ENCODE measurements at places on chromosomes 11 and 22. TPM values are rescaled to one million over a fixed set of nuclear protein-coding genes. Genes with fewer than 3 reads are reported as not detected.

PLAAT5 gene
- polyA plus RNA-seq = 0.53 TPM

SMIM35 gene
- polyA plus RNA-seq = 0.29 TPM

- no peak for DNase-seq
Observed at GRCh38 chr22:37275622-37276021, 6.7 kb upstream of the CYTH4 start.

DNA sequence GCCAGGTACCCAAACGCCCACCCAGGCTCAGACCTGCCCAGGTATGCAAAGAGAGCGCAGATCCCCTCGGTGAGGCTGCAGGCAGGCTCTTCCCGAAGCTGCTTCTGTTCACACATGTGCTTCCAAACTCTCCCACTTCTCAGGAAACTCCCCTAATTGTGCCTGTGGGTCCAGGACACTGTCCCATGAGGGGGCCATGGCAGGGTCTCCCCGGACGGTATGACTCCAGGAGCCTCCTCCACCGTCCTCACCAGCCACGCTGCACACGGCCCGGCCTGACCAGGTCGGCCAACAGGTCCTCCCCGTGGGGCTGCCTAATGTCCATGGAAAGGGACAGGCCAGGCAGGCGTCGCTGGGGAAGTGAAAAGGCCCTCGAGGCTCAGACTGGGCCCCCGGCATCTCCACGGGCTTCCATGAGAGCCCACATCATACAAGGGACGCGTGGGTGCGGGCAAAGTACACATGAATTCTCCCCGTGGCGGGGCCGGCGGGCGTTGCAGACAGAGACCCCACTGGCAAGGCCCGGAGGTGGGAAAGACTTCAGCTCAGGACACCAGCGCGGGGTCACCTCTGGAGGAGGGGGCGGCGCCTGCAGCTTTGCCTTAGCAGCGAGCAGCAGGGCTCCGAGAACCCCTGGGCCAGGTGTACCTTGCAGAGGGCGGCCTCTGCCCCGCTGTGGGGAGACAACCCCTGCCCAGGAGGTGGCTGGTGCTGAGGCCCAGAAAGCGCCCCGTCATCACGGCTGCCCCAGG is 526.1 kb downstream of the BRD1 start:
- no peak for DNase-seq

- DNase-seq = no peak
Observed at GRCh38 chr22:23107487-23108248, 34.1 kb downstream of the RSPH14 start.

Data from right renal pelvis (tissue), 4 donors.